Brain pericyte (primary cell): ENCODE measurements at places on chromosomes 12 and 14.

DNA sequence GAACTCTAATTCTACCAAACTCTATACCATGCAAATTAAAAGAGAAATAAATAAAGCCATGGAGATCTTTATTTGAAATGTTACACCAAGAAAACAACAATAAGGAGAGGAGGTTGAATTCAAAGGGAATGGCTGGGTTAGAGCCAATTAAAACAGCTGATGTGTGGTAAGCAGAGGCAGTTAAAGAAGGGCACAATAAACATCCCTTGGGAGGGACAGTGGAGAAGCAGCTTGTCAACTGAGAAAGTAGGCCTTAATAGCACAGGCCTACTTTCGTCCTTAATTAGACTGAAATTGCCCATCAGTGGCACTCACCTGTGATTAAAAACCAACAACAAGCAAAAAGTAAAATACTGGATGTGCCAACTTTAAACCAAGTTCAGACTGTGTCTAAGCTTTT lies 16.3 kb upstream of the NAV3 start:
- no peak for DNase-seq

DNA sequence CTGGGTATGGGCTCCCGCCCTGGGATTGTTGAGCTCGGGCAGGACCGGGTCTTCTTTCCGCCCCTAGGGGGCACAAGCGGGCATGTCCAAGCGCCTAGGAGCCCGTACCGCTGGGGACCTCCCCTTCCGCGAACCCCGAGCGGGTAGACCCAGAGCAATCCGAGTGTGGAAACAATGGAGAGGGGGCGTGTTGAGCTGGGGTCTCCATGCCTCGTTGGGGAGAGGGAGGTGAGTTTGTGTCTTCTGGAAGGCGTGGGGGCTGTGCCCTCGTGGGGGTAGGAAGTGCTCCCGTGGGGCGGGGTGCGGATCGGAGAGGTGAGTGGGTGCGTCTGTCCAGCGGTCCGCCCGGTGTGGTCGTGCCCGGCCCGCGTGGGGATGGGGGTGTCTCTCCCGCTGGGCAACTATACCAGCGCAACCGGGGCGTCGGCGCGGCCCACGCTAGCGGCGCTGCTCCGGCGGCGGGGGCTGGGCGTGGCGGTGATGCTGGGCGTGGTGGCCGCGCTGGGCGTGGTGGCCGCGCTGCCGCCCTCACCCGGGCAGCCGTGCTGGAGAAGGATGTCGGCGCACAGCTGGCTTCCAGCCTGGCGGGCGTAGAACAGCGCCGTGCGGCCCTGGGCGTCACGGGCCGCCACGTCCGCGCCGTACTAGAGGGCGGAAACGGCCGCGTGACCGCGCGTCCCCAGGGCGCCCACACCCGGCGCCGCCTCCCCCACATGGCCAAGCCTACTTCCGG lies 12.2 kb downstream of the AGAP2 start:
- DNase-seq, result no peak

GRCh38 chr12:71702590-71702989 lies 16.7 kb downstream of the TMEM19 start:
- no peak for DNase-seq

GRCh38 chr12:89492883-89493282 lies 31.7 kb downstream of the GALNT4 start:
- DNase-seq, result no peak

GRCh38 chr14:97843066-97843465 lies 1045.9 kb downstream of the VRK1 start:
- DNase-seq, result no peak

- no peak for DNase-seq
Observed at GRCh38 chr14:71143381-71144290, 236.4 kb downstream of the PCNX1 start.
